Right renal pelvis (tissue), 4 donors: ENCODE measurements at places on chromosomes 7 and 10.

GRCh38 chr10:106991091-106991490, 173.4 kb downstream of the SORCS1 start:
- no peak for DNase-seq

- DNase-seq, result no peak
Observed at GRCh38 chr7:141466151-141466904, 84.9 kb upstream of the AGK start.

- DNase-seq, result no peak
Observed at GRCh38 chr7:31603046-31603445, 84.0 kb upstream of the PPP1R17 start.

DNA sequence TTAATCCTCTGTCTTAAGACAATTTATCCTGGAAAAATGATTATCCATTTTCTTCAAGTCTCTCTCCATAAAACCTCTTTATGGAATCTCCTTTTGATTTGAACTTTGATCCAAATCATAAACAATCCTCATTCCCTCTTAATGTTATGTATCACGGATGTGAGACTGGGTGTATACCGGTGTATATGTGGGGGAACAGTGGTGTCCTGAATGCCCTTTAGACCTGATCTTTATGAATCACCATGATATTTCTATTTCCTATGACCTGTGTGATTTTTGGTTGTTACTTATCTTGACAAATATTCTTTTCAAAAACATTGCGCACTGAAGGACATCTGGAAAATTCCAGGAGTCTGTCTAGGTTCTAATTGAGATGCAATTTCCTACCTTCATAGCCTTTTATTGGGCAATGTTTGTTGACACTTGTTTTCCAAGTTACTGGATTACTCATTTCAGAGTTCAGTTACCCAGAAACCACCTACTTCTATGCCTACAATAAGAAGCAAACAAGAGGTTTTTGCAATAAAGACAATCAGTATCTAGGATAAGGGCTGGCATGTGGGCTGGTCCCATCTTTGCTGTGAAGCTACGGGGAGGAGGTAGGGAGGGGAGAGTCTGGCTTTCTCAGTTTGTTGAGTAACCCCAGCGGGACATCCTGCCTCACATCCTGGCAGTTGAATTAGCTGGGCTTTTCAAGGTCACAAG, 190.4 kb downstream of the CTTNBP2 start:
- no peak for DNase-seq

- no peak for DNase-seq
Observed at GRCh38 chr10:68666280-68666760, 54.7 kb upstream of the CCAR1 start.

DNA sequence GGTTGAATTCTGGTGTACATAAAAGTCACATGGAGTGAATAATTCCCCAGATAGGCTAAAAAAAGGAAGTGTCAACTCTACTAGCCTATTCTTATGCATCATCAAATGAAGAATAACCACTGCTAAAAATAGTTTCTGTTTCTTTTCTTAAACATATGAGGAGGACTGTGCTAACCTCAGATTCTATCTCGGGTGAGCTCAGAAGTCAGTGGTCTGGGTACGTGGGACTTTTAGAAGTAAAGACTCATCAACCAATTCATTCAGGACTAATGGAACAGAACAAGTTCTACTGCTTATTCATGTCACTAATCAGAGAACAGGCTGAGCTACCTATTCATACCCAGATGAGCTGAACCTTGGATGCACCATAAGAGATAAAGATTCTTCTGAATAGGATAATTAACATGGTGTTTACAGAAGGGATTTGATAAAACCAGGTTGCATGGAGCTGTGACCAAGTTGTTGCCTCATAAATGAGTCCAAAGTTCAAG, 9.5 kb upstream of the ASAH2 start:
- DNase-seq, result no peak

- DNase-seq, result no peak
Observed at GRCh38 chr10:122233857-122234348, 37.2 kb upstream of the BTBD16 start.

DNA sequence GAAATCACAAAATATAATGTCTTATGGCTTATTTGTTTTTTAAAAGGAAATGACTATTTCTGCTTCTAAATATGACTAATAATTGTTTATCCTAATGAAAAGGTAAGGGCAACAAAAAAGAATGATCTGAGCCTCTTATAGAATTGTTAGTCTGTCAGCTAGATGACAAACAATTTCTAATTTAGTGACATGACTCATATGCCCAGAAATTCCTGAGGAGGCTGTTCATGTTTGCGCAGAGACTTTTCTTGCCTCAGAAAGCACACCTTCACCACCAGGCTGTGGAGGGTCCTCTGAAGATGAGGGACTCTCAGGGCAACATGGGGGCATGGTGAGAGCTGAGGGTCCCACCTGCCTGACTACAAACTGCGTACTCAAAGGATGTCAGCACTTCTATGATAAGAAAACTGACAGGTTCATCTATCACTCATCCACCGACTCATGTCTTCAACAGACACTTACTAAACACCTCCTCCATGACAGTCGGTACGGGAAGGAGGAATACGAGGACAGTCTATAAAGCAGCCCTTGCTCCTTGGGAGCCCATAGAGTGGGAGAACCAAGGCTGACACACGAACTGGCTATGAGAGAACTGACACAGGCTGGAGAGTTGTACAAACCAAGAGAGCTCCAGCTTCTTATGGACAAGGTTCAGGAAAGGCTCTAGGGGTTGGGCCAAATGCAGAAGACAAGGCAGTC, 102.0 kb downstream of the PKD1L1 start:
- no peak for DNase-seq

DNA sequence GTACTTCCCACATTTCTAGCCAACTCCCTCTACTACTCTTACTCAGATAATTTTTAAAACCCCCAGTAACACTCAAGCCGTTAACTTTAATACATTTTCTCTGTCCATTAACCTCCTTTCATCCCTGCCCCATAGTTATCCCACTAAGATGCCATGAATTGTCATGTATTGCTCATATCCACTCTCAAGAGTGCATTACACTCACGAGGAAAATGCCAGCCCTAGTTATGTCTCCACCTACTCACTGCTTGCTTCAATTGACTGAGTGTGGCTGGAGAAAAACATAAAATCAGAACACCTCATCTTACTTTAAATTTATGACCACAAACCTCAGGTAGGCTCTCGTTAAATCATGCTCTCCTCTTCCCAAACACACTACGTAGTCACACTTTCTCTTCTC, 324.1 kb upstream of the NPSR1 start:
- no peak for DNase-seq

- DNase-seq, result no peak
Observed at GRCh38 chr7:121531175-121532070, 135.3 kb upstream of the FAM3C start.

GRCh38 chr10:102344067-102344466, 51.4 kb upstream of the NFKB2 start:
- DNase-seq, result no peak

- no peak for DNase-seq
Observed at GRCh38 chr7:30238721-30239441, 45.5 kb upstream of the ZNRF2 start.

- DNase-seq, result no peak
Observed at GRCh38 chr10:61028861-61029361, 84.9 kb upstream of the RHOBTB1 start.

GRCh38 chr10:76632767-76633051, 1004.9 kb downstream of the KCNMA1 start:
- DNase-seq, result no peak

DNA sequence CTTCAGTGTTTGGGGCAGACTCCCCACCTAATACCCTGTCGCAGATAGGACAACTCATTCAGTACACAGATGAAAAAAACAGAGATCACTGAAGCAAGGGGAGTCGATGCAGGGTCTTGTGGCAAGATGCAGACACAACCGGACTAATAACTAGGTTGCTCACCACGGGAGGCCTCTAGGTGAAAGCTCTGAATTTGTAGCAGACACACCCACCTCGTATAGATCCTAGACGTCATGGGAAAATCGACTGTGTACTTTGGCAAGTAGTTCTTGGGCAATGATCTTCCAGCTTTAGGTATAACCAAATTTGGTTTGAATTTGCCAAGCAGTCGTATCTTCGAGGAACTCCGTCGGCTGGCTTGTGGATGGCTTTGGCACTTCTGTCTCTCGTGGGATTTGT, 88.1 kb downstream of the TCF7L2 start:
- no peak for DNase-seq

- DNase-seq, result no peak
Observed at GRCh38 chr7:36742911-36743775, 18.8 kb upstream of the AOAH start.

- no peak for DNase-seq
Observed at GRCh38 chr7:105133986-105134655, 120.1 kb downstream of the KMT2E start.

DNA sequence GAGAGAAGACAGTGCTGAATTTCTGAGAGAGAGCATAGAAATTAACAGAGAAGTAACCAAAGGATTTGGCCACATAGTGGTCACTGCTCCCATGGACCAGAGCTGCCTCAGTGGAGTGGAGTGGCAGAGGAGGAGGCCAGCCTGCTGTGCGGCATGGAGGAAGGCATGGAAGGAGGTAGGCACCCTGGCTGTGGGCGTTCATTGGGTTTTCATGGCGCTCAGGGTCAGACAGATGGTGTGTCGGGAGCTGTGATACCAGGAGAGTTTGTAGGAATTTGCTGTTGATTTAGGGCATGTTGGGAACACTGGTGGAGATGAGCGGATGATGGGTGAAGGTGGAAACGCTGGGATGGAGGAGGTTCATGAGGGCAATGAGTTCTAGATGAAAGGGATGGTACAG, 78.9 kb upstream of the INSYN2A start:
- no peak for DNase-seq

- no peak for DNase-seq
Observed at GRCh38 chr10:77223526-77224460, 413.8 kb downstream of the KCNMA1 start.

DNA sequence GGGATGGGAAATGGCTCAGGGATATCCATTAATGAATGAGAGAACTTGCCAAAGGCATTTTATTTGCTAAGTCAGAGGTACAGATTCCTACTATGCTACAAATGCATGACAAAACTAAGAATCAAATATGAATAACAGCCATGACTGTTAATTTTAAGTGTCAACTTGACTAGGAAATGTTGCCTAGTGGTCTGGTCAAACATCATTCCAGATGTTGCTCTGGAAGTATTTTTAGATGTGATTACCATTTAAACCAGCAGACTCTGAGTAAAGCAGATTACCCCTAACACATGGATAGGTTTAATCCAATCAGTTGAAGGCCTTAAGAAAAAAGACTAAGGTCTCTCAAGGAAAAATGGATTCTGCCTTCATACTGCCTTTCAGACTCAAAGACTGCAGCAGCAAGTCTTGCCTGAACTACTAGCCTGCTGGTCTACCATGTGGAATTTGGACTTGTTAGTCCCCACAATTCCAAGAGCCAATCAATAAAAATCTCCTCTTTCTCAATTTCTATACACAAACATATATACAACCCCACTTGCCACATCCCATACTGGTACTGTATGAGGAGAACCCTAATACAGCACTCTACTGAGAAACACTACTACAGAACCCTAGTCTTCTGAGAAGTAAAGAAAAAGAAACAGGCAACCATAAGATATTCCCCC, 119.1 kb downstream of the NRBF2 start:
- no peak for DNase-seq

- DNase-seq, result peak; percentile 8
Observed at GRCh38 chr10:19683960-19684359, 132.3 kb upstream of the PLXDC2 start.

GRCh38 chr10:2392145-2392812, 655.0 kb upstream of the ADARB2 start:
- no peak for DNase-seq

GRCh38 chr10:128140425-128140824, 14.2 kb upstream of the MKI67 start:
- DNase-seq, result no peak

DNA sequence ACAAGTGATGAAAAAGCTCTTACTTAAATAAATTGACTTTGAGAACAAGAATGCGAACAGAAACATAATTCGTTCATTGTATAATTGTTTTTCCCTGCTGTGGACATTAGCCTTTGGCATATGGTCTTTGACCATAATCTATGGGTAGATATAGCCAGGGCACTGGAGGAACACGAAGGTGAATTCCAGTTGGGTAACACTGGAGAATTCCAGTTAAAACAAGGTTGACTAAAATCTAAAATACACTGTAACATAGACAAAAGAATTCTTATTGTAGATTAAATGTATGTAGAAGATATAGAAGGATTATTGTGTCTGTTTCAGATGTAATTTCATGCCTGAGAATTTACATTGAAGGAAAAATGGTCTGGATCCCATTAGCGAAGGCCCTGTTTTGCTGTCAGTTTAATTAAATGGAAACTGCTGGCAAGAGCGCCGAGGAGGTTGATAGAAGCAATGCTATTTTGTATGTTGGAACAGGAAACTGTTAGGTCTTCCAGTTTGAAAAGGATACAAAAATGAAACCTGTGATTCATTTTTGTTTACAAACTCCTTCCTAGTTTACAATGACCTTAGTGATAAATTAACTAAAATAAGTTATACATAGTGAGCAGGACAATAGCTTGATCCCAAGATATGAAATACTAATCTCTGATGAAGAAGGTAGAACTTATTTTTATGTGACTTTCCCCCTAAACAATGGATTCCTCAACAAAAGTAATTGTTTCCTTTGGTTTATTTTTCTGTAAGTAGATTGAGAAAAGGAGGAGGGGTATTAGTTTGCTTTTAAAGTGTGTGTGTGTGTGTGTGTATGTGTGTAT, 68.9 kb downstream of the ARID5B start:
- no peak for DNase-seq
